ENCODE measurements at places on chromosomes 7 and 10.

DNA sequence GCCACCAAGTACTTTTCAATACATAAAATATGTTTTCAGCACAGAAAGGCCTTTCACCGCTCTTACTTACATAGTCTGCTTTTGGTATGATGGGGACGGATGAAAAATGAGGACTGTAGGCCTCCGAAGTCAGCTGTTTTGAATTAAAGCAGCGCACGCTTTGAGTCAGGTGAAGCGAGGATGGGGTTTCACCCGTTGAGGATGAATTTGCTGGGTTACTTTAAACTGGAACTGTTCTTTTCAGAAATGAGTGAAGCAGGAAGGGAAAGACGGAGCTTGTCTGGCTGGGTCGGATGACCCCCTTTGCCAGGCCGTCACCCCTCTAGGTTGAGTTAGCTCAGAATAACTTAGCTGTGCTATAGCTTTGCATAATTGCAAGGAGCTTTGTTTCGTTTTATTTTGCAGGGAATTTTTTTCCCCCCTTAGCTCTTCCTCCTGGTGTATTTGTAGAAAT, 40.0 kb downstream of the CUX1 start:
- DNase-seq: no peak

GRCh38 chr10:34507217-34507616, 307.9 kb downstream of the PARD3 start:
- DNase-seq: peak; percentile 28

GRCh38 chr10:68595513-68595912, 35.4 kb downstream of the TET1 start:
- no peak for DNase-seq

- no peak for DNase-seq
These were observed 16.0 kb downstream of the CREB3L2 start for GRCh38 chr7:137985897-137986251.

DNA sequence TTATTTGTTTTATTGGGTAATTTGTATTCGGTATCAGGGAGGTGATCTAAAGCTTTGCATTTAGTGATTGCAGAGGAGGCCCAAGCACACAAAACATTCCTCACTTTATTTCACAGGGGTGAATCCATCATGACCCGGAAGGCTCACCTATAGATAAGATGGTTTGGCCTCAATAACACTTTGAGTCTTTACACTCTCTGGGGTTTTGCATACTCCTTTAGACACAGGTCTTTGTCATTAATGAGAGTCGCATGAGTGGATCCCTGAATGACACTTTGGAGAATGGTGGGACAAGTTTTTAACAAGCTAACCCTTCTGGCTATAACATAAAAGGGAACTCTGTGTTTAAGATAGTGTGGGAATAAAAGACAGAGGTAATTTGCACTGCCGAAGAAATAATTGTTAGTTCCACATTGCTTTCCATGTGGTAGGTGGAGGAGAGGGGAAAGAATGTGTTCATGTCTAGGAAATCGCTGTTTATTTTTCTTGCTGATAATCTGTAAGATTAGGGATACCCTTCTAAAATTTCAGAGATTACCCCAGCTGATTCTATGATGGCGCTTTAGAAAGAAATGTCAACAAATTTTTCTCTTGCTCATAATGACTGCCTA, 455.8 kb downstream of the TFEC start:
- no peak for DNase-seq

DNA sequence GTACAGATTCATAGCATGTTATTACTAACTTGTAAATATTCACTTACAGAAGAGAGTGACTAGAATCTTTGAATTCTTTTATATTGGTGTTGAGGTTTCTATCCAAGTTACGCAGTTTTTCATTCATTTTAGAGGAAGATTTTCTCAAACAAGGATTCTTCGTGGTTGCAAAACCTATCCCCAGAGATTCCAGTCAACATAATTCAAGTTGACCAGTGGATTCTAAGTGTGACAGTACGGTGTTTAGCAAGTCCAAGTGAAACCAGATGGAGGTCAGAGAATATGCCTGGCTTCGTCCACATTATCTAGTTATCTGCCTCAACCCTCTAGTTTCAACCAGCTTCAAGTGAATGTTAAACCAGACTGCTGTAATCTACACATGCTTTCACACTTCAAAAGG, 131.9 kb downstream of the SDK1 start:
- no peak for DNase-seq

- DNase-seq: no peak
These were observed 71.9 kb upstream of the CYTH3 start for GRCh38 chr7:6344278-6344677.

- DNase-seq: no peak
These were observed 40.6 kb upstream of the TSPAN13 start for GRCh38 chr7:16712916-16713315.

- peak; percentile 44 for DNase-seq
These were observed 200.4 kb upstream of the NFE2L3 start for GRCh38 chr7:25951414-25952260.

- DNase-seq: no peak
These were observed 51.0 kb upstream of the TRIM8 start for GRCh38 chr10:102593074-102593803.

DNA sequence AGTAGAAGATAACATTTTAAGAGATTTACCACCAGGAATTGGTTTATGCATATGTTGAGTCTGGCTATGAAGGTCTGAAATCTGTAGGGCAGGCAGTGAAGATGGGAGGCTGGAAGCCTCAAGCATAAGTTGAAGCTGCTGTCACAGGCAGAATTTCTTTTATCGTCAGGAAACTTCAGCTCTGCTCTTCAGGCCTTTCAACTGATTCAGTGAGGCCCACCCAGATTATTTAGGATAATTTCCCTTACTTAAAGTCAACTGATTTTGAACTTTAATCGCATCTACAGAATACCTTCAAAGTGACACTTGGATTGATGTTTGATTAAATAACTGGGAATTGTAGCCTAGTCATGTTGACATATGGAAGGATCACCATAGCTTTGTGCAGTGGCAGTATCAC, 190.5 kb downstream of the PPP1R9A start:
- DNase-seq: no peak

DNA sequence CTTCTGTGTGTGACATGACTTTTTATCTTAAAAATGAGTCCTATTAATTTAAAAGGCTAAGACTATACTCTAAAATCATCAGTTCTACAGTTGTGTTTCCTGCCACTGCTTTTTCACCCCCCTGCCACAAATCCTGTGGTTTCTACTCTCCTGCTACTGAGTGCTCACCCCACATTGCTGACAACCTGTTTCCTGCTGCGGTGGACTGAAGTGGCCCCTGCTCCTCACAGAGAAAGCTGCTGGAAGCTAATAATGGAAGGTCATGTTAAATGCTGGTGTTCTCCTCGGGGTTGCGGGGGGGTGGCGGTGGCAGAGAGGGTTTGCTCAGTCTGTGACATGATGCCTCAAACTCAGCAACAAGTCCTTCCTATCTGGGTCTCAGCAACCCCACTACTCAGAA, 113.2 kb upstream of the INHBA start:
- DNase-seq: no peak

DNA sequence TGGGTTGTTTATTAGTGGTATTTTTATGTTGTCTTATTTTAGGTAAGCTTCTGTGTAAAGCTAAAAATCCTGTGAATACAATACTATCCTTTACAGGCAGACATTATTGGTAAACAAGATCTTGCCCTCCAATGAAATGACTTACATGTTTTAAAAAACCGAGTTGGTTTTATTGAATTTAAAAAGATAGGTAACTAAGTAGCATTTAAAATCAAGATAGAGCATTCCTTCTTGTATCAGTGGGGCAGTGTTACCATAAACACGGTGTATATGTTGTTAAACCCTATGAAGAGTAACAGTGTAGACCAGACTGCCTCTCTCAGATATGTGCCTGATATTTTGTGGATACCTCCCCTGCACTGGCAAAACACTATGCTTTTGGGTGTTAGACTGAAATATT, 81.0 kb downstream of the SNX10 start:
- DNase-seq: no peak
